ENCODE measurements at places on chromosomes 13 and 19. TPM values are rescaled to one million over a fixed set of nuclear protein-coding genes. Genes with fewer than 3 reads are reported as not detected.

DNA sequence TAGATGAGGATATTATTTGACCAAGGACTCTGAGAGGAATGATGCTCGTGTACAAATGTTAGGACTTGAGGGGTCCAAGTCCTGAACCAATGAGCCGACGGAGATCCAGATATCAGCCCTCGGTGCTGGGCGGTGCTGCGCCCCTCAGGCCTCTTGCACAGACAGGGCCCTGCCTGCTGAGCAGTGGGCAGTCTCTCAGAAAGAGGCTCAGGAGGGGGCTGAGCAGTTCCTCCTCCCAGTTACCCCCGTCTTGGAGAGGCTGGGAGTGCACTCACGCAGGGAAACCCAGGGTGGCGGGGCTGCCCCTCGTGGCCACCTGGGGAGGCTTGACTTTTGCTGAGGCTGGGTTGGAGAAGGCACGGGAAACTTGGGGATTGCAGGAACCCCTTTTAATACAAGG lies 18.4 kb downstream of the TEX29 start:
- DNase-seq = no peak

DNA sequence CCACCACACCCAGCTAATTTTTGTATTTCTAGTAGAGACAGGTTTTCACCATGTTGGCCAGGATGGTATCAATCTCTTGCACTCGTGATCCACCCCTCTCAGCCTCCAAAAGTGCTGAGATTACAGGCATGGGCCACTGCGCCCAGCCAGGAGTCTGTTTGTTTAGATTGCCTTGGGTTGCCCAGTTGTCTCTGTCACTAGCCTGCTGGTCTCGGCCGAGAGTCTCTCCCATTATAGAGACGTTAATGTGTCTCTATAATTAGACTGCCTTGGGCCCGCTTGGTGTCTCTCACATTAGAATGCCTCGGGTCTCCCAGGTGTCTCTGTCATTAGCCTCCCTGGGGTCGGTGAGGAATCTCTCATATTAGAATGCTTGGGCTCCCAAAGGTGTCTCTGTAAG lies 1533.6 kb downstream of the UQCRFS1 start:
- no peak for DNase-seq

DNA sequence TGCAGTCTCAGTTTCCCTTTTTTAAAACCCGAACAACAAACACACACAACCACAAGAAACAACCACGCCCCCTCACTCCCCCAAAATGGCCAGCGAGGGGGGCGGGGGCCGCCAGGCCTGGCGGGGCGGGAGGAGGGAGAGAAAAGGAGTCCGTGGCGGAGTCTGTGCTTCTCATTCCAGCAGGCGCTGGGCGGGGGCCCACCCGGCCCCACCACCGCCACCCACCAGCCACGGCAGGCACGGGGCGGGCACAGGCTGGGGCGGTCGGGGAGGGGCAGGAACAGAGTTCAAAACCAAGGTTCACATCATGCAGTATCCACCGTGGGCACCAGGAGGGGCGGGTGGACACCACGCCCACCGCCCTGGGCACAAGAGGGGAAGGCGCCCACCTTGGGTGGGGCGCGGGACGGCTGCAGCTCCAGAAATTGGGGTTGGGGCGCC lies 12.9 kb downstream of the DPF1 start:
- DNase-seq = no peak

GRCh38 chr13:76968041-76968440 lies 19.7 kb downstream of the ACOD1 start:
- DNase-seq = no peak

DNA sequence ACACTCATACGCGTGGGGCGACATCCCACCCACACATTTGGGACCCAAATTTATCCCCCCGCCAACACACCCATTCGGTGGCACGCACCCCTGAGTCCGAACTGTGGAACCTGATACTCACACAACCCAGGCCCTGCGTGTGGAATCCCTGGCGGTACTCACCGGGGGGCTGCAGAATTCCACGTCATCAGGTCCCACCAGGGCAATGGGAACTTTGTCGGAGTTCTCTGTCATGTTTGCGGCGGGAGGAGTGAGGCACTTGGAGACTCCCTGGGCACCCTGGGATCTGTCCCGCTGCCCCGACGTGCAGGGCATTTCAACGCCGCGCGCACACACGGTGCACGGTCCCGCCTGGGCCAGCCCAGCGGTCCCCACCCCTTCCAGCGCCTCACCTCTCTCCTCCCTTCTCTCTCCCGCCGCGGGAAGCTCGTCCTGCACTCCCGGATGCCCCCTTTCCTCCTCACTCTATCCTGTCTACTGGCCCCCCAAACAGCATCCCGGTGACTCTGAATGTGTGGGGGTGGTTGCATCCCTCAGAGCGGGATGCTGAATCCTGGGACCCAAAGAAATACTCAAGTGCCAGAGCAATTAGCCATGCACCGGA lies at the start of gene CNMD:
TSS of gene CNMD (minus strand) at position 353 of the 604 bp plus-strand sequence. CDS start at position 234, 119 bp downstream.
- no peak for DNase-seq

- DNase-seq = no peak
Observed at GRCh38 chr13:36913463-36913862, 6.6 kb downstream of the SMAD9 start.

DNA sequence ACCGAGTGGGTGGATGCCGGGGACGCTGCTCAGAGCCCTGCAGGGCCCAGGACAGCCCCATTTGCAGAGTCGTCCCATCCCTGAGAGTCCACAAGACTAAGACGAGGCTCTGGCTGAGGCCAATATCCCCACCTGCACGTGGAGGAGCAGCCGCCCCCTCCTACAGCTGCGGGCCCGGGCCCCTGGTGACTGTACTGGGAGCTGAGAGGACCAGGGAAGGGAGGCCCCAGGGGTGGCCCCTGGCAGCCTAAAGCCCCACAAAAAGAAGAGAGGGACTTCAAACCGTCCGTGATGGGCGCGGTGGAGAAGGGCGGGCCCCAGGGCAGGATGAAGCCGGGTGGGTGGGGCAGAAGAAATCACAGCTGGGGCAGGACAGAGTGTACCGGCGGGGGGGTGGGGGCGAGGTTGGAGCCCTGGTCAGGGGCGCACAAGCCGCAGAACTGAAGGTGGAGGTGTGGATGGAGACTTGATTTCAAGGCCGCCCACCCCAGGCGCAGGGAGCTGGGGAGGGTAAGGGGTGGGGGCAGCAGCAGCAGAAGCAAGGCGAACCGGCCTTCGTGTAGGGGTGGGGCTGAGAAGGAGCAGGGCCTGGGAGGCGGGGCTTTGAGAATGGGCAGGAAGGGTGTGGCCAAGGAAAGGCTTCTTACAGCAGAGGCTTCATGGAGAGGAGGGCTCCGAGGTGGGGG lies 12.9 kb downstream of the CFD start:
- DNase-seq = peak; percentile 67

DNA sequence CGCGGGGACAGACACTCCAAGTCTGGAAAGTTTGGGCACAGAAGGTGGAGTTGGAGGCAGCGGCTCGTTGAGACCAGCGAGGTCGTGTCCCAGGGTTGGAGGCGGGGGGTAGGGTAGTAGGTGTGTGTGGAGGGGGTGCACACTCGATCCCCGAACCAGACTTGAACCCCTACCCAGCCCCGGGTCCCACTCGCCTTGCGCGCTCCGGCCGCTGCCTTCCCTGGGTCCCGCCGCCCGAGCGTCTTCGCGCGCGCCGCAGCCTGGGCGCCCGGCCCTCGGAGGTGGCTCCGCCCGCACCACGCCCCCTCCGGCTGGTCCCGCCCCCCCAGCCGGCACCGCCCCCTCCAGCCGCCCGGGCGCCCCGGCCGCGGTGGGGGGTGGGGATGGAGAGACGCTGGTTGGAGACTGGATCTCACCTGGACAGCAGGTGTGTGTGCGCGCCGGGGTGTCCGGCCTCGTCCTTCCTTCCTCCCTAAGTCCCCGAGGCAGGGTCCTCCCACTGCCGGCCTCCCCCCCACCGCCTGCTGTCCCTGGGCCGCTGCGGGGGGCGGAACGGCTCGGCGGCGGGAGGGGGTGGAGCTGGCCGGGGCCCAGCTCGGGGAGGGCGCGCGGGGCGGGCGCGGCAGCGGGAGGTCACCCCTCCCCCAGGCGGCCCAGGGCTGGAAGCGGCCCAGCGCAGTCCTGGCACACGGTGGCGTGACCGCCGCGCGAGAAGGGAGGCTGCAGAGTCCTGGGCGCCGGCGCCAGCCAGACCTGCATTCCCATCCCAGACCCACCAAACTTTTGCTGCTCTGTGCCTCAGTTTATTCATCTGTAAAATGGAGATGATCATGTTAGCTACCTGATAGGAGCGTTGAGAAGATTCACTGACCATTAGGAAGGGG lies at the start of gene KANK2:
TSS of gene KANK2 (minus strand) at position 255 of the 884 bp plus-strand sequence. CDS start 3,034 bp downstream, outside the sequence.
- DNase-seq = peak; percentile 62

MKNK2 gene
- 75.8 TPM for total RNA-seq

DNA sequence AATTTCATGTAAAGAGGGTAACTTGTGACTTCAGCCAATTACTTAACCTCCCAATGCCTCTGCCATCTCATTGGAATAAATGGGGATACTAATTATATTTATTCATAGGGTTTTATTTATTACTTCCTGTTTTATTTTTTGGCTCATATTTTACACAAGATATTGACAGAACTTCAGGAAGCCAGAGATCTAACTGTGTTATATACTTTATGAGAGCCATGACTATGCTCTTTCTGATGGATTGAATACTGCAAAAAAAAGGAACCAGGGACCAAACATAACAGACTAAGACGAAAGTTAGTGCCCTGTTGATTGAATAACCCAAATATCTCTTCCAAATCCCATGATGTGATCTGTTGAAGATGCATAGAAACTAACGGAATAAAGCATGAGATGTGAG lies 243.3 kb upstream of the STARD13 start:
- no peak for DNase-seq

GRCh38 chr19:1859331-1859781 lies 4.0 kb downstream of the KLF16 start:
- DNase-seq = no peak

DNA sequence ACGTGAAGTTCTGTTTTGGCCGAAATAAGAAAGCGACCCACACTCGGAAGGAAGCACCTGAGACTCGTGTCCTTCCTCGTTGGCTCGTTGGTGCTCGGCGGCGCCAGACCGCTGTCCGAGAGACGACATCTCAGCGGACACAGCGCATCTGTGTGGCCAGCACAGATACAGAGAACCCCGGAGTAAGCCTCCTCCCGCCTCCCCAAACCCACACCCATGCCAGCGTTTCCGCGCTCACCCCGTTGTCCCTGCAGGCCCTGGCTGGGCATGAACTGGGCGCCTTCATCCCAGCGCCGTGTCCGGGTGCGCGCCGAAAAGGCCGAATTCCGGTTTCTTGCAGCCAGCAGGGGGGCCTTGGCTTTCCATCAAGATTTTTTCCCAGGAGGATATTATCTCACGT lies 127.6 kb downstream of the SOX1 start:
- DNase-seq = no peak

GJA3 gene
- total RNA-seq = 0.90 TPM

ZNF845 gene
- total RNA-seq = 5.6 TPM

GRCh38 chr19:31980796-31981195 lies 364.6 kb upstream of the ZNF507 start:
- DNase-seq = no peak

DNA sequence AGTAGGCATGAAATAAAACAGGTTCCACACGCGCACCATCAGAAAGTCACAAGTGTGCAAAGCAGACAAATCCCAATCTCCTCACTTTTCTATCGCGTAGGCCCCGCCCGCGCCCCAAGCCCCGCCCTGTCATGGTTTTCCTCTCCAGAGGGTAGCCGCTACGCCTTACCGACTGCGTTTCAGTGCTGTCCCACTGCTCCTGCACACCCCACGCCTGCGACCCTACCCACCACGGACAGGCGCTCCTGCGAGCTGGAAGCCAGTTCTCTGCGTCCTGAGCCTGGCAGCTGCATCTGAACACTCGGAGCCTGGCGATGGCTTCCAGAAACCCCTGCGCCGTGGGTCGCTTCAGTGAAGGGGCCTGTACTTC lies 379 bp upstream of the ZNF470 start:
- no peak for DNase-seq

NXNL1 gene
- total RNA-seq = not detected

DNA sequence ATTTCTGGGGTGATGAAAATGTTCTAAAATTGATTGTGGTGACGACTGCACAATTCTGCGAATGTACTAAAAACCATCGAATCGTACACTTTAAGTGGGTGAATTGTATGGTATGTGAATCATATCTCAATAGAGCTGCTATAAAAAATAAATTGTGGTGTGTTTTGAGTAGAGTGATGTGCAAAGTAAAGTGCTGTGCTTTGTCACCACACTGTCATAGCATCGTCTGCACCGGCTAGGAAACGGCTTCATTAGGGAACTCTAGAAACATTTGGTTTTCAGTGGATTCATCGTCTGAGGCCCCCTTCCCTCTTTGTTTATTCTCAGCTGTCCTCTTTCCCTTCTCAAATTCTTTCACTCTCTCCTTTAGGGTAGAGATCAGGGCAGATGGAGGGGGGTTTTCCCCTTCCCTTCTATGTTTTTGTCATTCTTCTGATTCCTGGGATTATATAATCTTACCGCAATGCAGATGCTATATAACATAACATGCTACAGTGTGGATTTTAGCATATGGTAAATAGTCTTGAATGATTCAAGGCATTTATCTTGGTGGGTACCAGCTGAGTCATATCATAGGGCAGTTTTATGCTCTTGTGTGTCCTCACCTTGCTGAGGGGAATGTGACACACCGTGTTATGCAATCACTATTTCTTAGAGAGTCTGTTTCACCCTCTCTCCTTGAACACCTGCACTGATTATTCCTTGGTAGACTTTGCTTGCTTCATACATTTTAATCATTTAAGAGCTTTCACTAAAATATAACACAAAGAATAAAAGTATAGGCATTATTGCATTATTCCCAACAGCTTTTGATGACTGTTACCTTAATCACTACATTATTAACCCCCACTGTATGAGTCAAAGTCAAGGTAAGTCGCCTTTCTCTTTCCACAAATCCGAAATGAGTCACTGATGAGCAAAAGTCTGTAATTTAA lies 239.4 kb downstream of the DCLK1 start:
- DNase-seq = peak; percentile 36

ODAD3 gene
- 0.08 TPM for total RNA-seq

- DNase-seq = peak; percentile 75
Observed at GRCh38 chr19:49930483-49931011, 1.2 kb upstream of the NUP62 start.

TMEM238 gene
- not detected for total RNA-seq

DNA sequence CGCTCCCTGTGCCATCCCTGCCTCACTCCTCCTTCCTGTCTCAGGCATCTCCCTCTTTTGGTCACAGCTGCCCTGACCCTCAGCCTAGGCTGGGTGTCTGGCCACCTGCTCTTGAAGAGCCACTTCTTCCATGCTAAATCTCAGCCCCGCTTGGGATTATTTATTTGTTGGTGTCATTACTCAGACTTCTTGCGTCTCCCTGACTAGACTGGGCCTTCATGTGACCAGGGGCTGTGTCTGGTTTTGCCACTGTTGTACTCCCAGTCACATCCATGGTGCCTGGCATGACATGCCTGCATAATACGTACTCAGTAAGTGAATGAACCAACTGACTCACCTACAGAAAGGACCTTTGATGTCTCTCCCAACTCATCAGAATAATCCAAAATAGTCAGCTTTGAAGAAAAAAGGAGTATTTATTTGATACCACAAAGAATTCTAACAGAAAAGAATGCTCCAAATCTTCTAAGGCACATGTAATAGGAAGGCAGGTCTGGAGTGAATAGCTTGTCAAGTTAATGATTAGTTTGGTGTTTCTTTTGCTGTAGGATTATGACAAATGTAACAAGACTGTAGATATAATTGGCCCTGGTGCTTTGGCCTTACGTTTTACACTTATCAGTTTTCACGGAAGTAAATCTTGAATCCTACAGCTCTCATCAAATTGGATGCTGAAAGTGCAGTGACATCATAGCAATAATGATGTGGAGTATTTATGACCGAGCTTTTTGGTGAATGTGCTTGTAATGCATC lies 84.0 kb downstream of the ALOX5AP start:
- peak; percentile 15 for DNase-seq

SLC8A2 gene
- not detected for total RNA-seq

AP1M2 gene
- not detected for total RNA-seq

Measured in fibroblast of the aortic adventitia (primary cell).